ENCODE measurements at places on chromosomes 5 and 9.
A peak's percentile ranks its signal among the peaks of the same experiment; 100 is the strongest.

DNA sequence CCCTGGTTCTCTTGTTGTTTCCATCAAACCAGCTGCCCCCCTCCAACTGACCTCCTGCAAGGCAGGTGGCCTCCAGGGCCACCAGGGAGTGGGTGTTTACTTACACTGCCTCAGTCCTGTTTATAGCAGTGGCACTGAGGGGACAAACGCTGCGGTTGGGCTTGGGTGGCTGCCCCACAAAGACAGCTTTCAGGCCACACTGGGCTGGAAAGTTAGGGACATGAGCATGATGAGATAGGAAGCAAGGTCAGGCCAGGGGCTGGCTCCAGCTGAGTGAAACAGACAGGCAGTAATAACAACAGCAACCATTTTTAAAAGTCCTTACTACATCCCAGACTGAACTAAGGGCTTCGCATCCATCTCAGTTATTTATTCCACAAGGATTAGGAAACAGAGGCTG, 20.6 kb downstream of the BOD1 start:
- no peak for DNase-seq

- no peak for DNase-seq
Measured at GRCh38 chr5:28313953-28314352, 1275.6 kb upstream of the CDH9 start.

DNA sequence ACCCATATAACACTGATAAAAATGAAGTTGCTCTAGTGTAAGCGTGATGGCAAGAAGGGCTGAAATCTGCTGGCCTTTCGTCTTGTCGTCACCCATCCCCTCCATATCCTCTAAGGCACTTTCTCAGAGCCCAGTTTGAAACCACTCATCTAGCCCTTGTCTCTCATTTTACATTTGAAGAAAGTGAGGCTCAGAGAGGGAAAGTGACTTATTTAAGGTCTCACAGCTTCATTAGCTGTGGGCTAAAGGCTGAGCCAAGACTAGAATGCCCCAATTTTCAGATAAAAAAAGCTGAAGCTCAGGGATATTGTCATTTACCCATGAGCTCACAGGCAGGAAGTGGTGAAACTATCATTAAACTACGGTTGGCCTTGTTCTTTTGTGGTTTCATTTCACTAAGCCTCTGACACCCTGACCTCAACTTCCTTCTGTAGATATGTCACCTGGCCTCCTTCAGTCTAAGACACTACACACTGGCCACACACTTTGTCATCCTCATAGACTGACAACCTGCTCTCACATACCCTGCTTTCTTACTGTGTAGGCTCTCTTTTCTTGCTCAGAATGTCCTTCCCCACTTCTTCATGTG, 176.7 kb upstream of the DMAC1 start:
- DNase-seq = no peak

- DNase-seq = no peak
Measured at GRCh38 chr9:125972012-125972729, 225.0 kb downstream of the PBX3 start.

GRCh38 chr5:7815892-7816534, 34.9 kb downstream of the CFAP90 start:
- peak; percentile 59 for DNase-seq

DNA sequence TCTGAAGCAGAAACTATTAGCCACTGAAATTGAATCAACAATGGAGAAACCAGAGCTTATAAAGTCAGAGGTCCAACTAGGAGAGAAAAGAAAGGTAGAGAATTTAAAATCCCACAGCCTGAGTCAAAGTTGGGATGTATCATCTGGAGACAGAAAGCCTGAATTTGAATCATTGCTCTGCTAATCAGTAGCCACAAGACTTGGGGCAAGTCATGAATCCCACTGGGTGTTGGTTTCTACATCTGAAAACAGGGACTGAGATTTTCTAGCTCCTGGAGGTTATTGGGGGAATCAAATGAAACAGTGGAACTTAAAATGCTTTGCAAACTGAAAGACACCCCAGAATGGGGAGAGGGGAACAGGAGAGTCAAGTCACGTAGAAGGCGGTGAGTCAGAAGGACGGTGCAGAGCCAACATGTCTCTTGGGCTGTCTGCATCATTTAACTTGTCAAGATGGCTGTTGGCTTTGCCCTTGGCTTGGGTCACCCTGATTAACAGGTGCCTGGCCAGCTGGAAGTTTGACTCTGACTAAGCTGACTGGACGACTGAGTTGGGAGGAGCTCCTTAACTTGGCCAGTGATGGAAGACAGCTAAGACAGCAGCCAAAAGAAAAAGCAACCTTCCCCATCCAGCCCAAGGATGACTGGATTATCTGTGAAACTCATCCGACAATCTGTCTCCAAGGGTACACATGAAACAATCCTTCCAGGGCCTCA, 60.6 kb upstream of the ADRA1B start:
- DNase-seq = no peak

- DNase-seq = no peak
Measured at GRCh38 chr9:97280755-97281330, 26.6 kb upstream of the CCDC180 start.

DNA sequence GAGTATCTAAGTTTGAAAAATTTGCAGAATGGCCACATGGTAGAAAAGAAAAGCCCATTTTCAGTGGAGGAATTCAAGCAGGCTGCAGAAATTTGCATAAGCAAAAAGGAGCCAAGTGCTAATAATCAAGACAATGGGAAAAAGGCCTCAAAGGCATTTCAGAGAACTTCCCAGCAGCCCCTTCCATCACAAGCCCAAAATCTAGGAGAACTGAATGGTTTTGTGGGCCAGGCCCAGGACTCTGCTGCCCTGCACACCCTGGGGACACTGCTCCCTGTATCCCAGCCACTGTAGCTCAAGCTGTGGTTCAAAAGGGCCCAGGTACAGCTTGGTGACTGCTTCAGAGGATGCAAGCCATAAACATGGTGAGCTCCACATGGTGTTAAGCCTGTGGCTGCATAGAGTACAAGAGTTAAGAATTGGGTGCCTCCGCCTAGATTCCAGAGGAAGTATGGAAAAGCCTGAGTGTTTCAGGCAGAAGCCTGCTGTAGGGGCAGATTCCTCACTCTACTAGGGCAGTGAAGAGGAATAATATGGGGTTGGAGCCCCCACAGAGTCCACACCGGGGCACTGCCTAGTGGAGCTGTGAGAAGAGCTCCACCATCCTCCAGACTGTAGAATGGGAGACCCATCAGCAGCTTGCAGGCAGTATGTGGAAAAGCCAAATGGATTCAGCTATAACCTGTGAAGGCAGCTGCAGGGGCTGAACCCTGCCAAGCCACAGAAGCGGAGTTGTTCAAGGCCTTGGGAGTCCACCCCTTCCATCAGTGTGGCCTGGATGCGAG, 720.7 kb upstream of the CTNND2 start:
- no peak for DNase-seq

- peak; percentile 79 for DNase-seq
Measured at GRCh38 chr9:91302831-91303230, 58.9 kb downstream of the AUH start.

DNA sequence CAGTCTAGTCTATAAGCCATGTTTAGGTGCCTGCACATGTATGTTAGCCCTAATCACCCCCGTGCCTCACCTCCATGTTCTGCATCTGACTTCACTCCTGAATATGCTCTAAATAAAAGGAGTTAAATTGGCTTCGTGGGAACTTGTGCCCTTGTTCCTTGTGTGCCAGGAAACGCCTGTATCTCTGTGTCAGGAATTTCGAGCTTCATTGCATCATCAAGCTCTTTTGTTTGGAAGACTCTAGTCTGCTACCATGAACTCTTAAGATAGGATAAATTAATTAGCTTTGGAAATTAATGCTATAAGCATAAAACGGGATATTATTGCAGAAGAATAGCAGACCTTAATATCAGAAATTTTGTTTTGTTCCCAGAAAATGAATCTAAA, 99.2 kb downstream of the ADCY2 start:
- DNase-seq = no peak

DNA sequence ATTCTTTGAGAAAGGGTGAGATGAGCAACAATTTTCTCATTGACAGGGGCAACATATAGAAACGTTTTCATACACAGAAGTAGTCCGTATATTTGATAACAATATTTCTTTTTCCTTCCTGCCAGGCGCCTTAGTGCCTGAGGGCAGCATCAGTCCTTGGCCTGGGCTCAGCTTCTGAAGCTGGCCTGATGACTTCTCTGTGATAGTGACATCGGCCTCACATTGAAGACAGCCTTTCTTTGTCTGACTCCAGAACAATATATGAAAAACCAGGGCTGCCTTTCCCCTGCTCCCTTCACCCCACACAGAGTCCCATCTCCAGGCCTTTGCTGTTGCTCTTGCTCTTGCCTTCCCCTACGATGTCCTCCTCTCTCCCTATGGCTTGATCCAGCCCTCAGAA, 24.1 kb upstream of the TCOF1 start:
- DNase-seq = no peak

DNA sequence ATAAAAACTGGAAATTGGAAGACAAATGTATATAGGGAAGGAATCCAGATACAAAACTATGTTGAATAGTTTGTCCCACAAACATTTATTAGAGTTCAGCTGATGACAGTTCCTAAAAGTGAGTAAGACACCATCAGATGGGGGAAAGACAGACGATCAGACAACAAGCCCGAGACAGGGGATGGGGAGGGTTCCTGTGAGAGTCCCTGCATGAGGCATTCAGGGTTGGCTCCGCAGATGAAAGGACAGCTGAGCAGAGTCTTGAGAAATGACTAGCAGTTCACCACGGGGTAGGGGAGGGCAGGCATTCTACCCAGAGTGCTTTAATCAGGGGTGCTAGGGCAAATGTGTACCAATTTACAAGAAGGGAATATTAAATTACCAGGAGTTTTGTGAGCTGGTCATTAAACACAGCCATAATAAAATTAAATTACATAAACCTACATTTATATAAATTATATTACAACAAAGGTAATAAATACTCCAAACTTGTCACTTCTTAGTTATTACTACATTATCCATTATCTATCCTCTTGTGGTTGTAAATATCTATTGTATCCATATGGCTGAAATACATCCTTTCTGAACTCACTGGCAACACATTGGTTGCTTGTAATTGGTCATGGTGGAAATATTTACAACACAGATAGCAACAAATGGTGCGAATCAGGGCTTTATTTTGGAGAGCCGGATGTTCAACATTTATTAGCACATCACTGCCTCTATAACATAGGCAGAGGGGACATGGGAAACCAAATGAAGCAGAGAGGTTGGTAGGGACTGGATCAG, 27.8 kb downstream of the TNFSF15 start:
- DNase-seq = peak; percentile 46

DNA sequence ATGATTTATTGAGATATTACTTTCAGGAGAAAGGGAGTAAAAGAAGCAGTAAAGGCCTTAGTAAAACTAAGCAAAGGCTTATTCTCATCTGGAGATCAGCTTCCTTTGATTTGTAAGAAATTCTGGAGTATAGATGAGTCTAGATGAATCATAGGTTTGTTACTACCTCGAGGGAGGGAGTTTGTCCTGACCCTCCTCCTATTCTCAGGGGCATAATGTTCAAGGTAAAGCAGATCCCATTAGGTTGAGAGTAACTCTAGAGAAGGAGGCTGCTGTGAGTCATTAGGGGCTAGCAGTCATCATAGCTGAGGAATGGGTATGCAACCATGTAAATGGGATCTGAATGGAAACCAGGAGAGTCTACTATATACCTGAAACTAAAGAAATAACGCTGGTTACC, 155.5 kb upstream of the MOCS2 start:
- DNase-seq = no peak

All from fibroblast of skin of back (primary cell).